G401 (cell line): ENCODE measurements at places on chromosomes 11 and 22.
A peak's percentile ranks its signal among the peaks of the same experiment; 100 is the strongest.

DNA sequence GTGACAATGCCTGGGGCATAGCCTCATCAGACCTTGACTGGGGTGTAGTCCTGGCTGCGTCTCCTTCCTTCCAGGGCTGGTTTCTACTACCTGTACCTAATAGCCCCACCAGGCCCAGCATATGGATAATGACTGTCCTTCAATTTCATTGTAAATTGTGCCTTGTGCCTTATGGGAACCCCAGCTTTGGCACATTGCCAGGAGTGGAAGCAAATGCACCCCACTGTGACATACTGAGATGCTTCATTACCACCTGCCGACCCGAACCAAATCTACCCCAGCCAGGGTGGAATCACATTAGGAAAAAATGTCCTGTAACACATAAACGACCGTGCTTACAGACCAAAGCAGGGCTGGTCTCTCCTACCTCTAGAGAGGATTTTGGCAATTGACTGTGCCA lies 7.3 kb downstream of the TOP3B start:
- DNase-seq = no peak

DNA sequence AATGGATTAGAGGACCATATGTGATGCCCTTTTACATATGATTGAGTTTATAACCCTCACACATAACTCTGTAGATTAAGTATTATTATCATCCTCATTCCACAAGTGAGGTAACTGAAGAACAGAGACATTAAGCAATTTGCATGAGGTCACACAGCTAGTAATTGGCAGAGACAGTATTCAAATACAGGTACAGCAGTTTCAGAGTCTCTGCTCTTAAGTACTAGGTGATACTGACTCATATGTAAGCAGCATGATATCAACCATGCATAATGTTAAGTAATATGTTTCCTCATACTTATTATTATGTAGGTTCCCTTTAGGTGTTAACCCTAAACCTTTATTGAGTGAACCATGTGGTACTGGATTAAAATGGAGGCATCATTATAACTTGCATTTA lies 1562.4 kb upstream of the RAG2 start:
- no peak for DNase-seq

- no peak for DNase-seq
Measured at GRCh38 chr22:23269441-23270211, 89.3 kb downstream of the BCR start.

GRCh38 chr22:48592931-48593330 lies 1234.7 kb downstream of the BRD1 start:
- DNase-seq = no peak

DNA sequence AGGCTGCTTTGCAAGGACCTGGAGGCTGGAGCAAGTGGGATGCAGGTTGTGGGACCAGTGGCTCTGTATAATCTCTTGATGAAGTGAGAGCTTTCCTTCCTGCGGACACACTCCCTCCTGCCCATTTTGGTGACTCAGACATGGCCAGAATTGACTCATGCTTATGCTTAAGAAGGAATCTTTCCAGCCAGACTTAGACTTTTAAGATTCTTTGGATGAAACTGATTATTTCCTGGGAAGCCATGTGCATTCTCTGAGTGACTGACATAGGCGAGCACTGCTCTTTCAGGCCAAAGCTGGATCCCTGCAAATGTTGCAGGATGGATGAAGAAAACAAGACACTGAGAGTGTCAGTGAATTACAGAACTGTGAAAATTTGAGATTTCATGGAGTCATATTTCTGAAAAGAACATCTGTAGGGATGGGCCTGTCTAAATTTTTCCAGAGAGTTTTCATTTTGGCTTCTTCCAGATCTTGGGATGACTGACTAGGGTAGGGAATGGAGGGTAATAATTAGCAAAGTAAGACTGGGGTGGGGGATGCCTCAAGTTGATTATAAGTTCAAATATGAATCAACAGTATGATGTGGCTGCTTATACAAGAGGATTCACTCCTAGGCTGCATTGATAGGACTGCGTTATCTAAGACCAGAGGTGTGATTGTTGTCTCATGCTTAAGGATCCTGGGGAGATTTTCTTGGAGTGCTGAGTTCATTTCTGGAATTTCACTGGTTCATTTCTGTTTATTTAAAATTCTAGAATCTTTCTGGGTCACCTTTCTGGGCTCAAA lies 195.8 kb downstream of the HIPK3 start:
- DNase-seq = no peak

DNA sequence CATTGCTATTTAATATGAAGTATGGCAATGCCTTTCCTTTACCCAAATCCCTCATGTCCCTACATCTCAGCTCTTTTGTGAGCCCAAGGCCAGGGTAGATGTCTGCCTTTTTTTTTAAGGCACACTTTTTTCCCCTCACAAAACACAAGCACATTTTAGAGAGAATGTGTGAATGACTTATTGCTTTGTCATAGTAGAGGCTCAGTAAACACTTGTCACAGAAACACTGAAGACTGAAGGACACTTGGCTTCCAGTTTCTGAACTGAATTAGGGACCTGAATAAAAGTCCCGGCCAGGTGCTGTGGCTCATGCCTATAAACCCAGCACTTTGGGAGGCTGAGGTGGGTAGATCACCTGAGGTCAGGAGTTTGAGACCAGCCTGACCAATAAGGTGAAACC lies 2.9 kb upstream of the SCGB2A2 start:
- no peak for DNase-seq

DNA sequence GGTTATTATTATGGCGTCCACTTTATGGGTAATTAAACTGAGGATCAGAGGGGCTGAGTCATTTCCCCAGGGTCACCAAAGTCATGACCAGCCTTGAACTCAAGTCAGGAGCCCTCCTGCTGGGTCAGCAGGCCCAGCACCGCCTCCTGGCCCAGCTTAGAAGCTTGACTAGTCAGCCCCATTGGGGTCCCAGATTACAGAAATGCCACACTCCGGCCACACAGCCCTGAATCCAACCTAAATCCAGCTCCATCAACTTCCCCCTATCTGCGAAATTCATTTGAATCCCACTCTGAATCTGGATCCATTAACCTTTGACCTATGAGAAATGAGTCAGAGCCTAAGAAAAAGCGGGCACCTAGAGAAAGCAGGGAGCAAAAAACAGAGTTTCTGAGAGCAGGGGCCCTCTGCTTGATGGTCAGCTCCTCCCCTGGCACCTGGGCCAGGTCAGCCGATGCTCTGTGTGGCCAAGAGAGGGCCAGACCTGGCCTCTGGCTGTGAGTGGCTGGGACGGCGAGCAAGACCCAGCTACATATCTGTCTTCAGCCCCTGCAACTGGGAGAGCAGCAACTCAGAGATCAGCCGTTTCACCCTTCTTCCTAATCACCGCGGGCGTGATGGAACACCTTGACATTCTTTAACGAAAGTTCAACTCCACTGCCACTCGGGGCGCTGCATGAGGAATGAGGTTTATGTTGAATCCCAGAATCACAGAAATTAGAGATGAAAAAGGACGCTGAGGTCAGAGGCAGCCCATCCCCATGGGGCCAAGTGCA lies 196.1 kb downstream of the TRIM29 start:
- DNase-seq = no peak

DNA sequence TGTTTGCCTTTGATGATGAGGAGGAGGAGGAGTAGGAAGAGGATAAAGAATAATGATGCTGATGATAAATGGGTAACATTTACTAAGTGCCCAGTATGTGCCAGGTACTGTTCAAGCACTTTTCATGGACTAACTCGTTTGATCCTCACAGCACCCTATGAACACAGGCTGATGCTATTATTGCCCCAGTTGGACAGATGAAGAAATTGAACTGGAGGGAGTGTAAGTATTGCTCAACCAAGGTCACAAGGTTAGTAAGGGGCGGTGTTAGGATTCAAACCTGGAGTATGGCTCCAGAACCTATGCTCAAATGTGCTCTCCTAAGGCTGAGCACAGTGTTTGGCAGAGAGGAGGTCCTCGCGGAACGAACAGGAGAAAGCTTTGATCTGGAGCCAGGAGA lies 78.6 kb downstream of the SYN3 start:
- no peak for DNase-seq

- DNase-seq = no peak
Measured at GRCh38 chr11:93476796-93477195, 66.4 kb downstream of the SMCO4 start.

DNA sequence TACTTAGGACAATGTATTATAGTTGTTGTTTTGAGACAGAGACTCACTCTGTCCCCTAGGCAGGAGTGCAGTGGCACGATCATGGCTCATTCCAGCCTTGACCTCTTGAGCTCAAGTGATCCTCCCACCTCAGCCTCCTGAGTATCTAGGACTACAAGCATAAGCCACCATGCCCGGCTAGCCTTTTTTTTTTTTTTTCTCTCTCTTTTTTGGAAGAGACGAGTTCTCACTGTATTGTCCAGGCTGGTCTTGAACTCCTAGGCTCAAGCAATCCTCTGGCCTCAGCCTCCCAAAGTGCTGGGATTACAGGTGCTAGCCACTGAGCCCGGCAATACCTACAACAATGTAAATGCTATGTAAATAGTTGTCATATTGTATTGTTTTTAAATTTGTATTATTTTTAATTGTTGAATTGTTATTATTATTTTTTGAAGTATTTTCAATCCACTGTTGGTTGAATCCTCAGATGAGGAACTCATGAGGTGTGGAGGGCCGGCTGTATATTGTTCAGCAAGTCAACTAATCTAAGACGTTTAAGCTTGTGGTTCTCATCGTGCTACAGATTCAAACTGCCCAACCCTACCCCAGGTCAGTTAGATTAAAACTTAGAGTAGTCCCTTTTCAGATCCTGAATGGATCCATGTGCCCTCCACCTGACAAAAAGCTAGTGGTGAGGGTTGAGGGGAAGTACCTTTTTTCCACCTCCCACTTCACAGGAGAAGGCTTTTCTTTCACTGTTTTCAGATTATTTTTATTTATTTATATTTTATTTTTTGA lies 11.9 kb upstream of the ZNF280A start:
- no peak for DNase-seq

DNA sequence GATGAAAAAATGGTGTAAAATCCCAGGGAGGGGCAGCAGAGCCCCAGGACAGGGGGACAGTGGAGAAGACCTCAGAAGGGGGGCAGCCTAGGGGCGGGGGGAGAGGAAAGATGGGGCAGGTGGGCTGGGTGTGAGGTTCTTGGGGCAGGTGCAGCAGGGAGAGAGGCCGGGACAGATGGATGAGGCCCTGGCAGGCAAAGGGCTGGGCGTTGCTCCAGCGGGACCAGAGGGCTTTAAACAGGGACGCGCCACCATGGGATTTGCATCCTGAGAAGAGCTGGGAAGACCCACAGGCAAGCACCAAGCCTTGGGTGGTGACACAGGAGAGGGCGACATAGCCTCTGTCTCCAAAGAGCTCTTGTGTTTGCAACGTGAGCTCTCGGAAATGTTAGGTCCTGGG lies 1342.8 kb downstream of the TBC1D22A start:
- peak; percentile 87 for DNase-seq

DNA sequence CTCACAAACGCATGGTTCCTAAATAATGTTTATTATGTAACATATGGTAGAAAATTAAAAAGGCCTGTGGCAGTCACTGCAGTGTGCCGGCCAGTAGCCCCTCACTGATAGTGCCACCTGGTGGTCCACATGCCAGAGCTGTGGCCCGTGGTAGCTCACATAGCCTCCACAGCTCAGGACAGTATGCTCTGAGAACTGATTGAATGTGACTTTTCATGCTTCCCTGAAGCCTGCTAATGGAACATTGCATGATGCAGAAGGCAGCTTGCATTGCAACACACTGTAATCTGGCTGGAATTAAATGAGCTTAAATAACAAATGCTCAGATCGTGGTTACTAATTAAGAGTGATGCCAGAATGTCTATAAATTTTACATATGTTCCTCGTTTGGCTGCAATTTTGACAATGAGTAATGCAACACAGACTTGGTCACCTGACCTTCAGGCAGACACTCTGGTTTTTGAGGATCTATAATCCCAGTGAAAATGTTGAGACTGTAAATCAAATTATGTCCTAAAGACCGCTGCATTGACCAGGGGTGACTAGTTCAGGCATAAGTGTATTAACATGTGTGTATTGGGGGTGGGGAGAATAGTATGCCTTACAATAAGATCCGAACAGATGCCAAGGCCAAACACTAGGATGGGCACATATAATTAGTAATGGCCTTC lies 566.4 kb downstream of the METTL15 start:
- peak; percentile 8 for DNase-seq

DNA sequence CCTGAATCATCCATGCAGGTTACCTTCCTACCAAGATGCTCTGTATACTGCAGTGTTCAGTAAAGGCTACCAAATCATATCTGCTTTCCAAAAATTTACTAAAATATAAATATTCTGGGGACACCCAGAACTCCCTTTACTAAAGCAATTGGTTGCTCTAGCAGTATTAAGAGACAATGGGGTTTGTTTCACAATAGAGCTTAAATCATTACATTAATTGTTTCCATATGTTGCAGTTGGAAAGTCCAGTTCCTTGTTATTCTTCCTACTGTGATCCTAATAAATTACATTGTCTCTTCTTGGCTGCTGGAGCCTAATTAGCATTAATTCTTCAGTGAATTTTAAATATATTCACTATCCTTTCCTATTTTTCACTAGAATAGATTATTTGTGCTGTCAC lies 316.0 kb upstream of the MTNR1B start:
- no peak for DNase-seq

GRCh38 chr22:22746963-22747933 lies 102.8 kb downstream of the GGTLC2 start:
- peak; percentile 87 for DNase-seq

- peak; percentile 38 for DNase-seq
Measured at GRCh38 chr22:39471381-39472141, 14.7 kb downstream of the MGAT3 start.

DNA sequence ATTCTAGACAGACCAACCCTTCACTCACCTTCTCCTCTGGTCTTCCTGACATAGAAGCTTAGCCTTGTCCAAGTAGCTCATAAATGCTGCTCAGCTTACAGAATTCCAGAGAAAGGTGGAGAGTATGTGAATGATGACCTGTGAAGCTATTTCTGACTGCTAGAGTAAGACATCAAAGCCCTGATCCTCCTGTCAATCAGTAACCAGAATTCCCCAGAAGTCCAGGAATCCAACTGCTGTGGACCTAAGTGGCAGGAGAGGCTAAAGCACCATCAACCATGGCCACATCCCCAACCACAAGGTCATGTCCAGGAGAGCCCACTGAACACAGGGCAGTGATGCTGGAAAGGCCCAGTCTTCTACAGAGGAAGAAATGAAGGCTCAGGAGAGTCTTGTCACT lies 2.6 kb downstream of the OR51G2 start:
- DNase-seq = no peak

DNA sequence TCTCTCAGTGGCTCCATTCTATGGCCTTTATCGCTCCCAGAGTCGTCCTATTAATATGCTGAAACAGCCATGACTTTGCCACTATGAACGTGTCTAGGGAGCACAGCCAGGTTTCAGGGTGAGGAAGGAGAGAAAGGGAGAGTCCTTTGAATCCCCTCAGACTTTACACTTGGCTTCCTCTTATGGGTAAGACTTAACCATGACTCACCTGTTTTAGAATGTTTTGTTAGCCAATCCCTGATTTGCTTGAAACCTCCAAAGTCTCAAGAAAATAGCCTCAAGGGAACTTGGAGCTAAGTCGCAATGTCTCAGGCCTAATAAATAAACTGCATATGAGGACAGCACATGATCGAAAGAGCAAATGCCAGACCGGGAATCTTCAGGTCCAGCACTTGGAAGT lies 131.2 kb upstream of the RCN1 start:
- DNase-seq = no peak
